ENCODE measurements at places on chromosomes 7 and 10.

DNA sequence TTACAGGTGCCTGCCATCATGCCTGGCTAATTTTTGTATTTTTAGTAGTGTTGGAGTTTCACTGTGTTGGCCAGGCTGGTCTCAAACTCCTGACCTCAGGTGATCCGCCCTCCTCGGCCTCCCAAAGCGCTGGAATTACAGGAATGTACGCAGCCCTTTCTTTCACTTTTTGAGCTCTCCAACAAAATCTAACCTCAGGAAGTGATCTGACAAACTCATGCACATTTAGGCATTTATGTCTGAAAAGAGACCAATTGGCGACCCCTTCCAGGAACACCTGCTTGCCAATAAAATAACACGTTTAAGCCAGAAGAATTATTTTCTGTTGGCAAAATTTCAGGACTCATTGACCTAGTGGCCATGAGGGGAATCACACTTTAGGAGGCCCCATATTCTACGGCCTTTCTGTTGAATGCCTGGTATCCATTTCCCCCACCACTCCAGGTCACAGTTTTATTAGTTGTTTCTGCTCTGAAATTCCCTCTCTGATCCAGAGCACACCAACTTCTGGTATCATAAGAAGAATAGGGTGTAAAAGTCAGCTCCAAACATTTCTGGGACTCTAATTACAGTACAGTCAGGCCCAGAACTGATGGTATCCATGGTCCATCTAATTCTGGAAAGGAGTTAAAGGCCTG, 65.8 kb upstream of the FRMD4A start:
- no peak for DNase-seq

- no peak for DNase-seq
These were observed 411.9 kb downstream of the GRM8 start for GRCh38 chr7:126840869-126841268.

DNA sequence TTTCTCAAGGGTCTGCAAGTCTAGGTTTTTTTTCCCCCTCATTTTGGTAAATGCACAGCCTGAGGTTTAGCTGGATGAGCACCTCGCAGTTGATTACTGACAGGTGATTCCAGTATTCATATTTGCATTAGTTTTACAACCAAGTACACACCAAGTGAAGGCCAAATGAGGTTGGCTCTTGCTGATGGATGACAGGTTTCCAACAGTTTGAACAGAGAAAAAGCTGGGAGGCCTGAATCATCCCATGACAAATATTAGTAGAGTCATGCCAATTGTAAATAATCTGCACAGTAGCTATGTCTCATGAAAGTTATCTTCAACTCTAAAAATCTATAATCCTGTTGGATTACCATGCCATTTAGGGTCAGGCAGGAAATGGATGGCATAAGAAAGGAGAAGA, 399.8 kb downstream of the HTR7 start:
- DNase-seq, result no peak

- DNase-seq, result no peak
These were observed 7.6 kb downstream of the PSMA2 start for GRCh38 chr7:42924223-42924838.

DNA sequence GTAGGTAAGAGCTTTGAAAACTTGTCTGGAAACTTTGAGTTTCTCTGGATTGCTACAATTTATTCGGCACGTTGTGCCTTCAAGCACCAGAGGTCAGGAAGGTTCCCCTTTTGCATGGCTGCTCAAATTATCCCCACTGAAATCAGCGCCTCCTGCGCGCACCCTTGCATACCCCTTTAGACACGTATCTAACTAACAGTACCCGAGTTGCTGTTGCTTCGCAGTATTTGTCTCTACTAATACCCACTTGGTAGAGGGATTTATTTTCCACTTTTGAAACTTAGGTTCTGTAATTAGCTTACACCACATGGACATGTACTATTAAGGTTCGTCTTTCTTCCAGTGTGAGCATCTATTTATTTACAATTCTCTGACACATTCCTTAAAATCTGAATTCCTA, 1.6 kb downstream of the MEOX2 start:
- no peak for DNase-seq

DNA sequence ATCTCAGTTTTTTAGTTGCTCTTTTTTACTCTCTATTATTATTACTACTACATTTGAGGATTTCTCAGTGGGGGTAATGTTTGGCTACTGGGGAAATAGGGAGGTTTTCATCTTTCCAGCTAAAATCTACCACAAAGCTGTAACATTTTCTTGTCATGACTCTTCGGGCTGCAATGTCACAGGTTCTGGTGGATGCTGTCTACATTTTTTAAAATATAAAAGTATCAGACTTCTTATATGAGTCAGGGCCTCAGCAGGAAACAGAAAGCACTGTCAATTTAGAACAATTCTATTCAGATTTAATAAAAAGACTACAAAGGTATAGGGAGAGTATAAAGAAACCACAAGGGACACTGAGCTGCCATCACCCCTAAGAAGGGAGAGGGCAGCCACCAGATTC, 61.6 kb downstream of the DNAJC12 start:
- no peak for DNase-seq

DNA sequence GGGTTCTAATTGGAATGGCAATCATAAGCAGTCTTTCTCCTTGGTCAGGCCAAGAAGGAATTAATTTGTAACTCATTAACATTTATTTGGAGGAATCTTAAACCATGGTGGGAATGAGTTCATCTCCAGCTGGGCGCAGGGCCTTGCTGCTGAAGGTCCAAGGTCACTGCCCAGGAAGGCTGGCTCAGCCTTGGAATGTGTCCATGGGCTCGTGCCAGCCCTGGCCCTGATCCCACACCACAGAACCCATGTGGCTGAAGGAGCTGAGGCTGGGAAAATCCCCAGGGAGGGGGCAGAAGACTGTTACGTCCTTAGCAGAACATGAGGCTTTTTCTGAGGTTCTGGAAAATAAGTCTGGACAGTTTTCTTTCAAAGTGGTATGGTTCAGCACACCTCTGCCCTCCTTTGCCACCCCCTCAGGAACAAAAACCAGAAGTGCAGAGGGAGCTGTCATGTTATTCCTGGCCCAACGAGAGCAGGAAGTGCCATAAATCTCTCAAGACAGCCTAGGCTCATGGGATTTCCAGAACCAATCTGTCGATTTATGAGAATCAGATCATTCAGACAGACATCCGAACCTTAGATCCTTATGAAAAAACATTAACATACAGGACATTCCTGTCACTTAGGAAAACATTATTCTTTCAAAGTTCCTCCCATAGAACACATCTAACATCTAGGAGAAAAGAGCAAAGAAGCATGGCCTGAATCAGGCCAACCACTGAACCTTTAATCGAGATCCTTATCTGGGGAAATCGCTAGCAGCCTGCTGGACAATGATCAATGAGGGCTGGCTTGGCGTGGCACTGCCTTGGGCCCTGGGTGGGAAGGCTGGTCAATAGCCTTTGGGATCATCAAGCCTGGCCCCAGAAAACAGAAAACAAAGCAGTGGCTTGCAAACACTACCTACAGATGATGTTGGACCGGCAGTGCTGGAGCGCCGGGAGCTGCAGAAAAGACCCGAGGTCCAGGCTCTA, 134.3 kb downstream of the TAX1BP1 start:
- no peak for DNase-seq

- no peak for DNase-seq
These were observed 43.4 kb downstream of the TARP start for GRCh38 chr7:38229884-38230642.

GRCh38 chr7:158646766-158647474, 57.7 kb downstream of the NCAPG2 start:
- no peak for DNase-seq

DNA sequence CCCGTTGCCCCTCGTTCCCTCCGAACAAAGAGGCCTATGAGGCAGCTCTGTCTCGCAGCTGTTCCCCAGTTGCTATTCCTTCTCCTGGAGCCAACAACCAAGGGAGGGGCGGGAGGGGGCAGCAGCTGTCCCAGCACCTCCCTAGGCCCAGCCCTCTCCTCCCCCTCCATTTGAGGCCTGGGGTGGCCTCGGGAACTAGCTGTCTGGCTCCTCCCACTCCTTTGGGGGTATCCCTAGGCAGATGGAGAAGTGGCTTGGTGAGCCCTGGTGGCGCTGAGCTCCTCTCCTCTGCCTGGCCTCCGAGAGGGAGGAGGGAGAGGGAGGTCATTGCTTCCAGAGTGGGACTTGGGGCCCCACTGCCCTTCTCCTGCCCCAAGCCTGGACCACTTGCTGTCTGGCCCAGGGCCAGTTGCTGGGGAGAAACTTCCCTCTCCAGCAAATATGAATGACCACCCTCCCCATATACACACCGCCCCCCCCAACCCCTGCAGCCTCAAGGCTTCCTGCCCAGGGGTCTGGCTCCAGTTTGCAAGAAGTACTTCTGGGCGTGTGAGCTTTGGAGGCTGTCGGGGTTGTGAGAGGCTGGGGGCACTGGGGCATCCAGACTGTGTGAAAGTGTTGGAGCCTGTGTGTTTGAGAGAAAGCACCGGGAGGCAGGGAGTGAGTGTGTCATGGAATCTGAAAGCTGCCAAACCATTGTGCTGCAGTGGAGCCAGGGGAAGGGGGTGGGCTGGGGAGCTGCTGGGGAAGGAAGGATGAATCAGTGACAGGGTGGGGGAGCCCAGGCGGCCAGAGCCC, 3.1 kb downstream of the FLNC start:
- DNase-seq, result no peak

DNA sequence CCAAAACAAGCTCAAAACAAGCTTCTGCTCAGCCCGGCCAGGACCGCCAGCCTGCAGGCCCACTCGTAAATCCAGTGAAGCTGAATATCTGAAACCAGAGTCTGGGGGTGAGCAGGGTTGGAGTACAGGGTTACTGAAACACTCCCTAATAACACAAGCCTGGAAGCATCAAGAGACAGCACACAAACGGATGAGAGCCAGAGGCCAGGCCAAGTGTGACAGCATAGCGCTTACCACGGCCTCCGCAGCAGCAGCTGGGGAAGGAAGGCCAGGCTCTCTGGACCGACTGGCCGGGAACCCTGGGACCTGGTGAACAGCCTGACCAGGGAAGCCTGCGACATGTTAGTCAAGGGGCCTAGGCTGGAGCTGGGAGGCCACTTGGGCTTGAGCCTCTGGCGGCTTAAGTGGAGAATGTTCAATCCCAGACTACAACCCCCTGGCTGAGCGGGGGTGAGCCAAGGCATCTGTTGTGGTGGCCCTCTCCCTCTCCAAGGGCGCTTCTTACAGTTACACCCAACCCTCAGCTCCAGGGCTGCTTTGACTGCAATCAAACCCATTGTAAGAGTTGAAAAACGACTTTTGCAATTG, 21.7 kb upstream of the RNF32 start:
- no peak for DNase-seq

DNA sequence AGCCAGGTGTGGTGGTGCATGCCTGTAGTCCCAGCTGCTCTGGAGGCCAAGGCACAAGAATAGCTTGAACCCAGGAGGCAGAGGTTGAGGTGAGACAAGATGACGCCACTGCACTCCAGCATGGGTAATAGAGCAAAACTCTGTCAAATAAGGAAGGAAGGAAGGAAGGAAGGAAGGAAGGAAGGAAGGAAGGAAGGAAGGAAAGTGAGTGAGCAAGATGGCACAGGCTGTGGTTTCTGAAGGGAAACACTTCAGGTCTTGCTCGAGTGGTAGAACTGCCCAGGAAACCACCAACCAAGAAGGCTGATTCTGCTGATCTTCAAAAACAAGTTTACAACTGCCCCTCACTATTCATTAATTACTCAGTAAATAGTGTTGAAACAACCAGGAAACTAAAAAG, 45.2 kb downstream of the EZH2 start:
- peak; percentile 5 for DNase-seq

DNA sequence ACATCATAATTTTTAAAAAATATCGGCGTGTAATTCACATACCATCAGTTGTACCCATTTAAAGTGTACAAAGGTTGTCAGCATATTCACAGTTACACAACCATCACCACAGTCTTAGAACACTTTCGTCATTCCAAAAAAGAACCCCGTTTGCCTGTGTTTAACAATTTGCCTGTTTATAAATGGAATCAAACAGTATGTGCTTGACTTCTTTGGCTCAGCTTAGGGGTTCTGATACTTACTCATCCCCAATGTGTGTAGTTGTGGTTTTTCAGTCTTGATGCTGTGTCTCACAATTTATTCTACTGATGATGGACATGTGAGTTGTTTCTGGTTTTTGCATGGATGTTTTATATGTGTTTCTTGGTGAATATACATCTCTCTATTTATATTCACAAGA, 50.0 kb downstream of the PRPF18 start:
- DNase-seq, result no peak

DNA sequence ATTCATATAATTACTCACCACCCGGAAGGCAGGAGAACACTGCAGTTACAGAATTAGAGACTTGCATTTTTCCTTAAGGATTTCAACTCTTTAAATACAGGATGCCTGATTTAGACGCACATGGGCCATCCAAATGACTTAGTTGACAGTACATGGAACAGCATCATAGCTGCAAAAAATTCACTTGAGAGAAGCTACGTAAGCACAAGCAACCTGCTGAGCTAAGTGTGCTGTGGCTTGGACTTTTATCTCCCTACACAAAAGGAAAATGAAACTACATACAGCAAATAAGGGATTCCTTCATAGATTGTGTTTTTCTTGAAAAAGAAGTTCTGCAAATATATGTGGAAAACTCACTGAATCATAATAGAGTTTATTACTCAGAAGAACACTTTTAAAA, 152.6 kb downstream of the POU6F2 start:
- DNase-seq, result no peak

DNA sequence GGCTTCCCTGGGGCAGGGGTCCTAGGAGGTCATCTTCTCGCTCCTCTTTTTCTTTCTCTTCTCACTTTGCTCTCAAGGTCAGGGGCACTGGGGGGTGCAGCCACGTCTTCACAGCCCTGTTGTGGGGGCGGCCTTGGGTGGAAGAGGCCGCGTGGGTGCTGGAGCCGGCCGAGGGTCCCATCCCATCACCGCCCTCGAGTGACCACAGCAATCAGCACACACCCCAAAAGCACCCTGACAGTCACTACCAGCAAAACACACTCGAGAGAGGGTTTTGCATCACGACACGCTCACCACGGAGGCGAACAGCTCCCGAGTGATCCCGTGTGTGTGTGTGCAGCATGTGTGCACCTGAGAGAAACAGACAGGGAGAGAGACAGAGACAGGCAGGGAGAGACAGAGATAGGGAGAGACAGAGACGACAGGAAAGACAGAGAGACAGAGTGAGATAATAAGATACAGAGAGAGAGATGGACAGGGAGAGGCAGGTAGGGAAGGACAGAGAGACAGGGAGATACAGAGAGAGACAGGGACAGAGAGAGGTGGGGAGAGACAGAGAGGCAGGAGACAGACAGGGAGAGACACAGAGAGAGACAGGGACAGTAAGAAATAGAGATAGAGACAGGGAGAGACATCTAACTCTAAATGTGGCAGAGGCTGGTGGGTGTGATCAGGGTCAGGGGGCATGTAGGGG, 100.9 kb downstream of the WDR37 start:
- no peak for DNase-seq

- DNase-seq, result no peak
These were observed 28.6 kb downstream of the LSMEM1 start for GRCh38 chr7:112509402-112509801.

All from CD4-positive, alpha-beta T cell treated with Interleukin-6 for 4 hours (primary cell).